ENCODE measurements at places on chromosomes 7 and 10. TPM values are rescaled to one million over a fixed set of nuclear protein-coding genes. Genes with fewer than 3 reads are reported as not detected.
A peak's percentile ranks its signal among the peaks of the same experiment; 100 is the strongest.

The CFAP69 gene
- 20.8 TPM for polyA plus RNA-seq

The COL17A1 gene
- polyA plus RNA-seq = 0.56 TPM

The GLRX3 gene
- polyA plus RNA-seq = 87.9 TPM

The HOXA4 gene
- polyA plus RNA-seq = 22.0 TPM

DNA sequence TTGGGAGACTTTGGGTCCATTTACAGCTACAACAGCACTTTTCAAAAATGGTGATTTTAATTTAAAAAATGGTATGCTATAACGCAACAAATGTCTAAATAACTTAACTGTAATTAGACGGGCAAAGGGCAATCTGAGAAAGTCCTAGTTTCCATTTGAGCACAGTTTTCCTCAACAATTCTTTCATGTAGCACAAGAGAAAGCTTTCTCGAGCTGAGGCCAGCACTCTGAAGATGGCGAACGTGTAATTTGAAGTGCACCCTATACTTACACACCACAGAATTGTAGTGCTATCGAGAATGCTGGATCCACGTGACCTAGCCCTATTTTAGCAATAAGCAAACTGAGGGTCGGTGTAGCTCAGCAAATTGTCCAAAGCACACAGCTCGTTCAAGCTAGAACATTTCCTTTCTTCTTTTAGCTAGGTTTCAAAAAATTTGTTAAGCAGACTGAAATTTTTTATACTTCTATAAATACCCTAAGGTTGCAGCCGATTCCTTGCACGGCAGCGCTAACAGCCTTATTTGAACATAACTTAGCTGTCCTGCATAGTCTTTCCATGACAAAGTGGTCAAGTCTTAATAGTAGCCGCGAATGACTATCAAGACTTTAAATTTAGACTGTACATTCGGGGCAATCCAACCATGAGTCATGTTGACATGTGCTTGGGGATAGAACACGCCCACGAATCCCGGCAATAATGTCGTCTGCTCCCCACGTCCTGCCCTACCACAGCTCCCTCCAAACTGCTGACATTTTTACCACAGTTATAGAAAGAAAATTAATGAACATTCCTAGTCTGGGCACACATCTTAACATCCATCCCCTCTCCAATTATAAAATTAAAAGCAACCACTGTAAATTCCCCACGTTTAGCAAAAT, 10.0 kb downstream of the KLF6 start:
- DNase-seq = no peak

- DNase-seq = no peak
These were observed 11.5 kb downstream of the NPFFR1 start for GRCh38 chr10:70271996-70272924.

GRCh38 chr7:70044064-70044463, 445.8 kb downstream of the AUTS2 start:
- peak; percentile 54 for DNase-seq

GRCh38 chr10:21340331-21340730, 185.2 kb downstream of the SKIDA1 start:
- no peak for DNase-seq

- no peak for DNase-seq
These were observed 272.5 kb downstream of the DGKB start for GRCh38 chr7:14630048-14630447.

All from left renal pelvis (tissue), 4 donors.